ENCODE measurements at places on chromosomes 12 and 14.

- no peak for DNase-seq
Observed at GRCh38 chr12:46442738-46443137, 70.2 kb upstream of the SLC38A2 start.

- DNase-seq = no peak
Observed at GRCh38 chr14:101022121-101022520, 118.6 kb upstream of the RTL1 start.

DNA sequence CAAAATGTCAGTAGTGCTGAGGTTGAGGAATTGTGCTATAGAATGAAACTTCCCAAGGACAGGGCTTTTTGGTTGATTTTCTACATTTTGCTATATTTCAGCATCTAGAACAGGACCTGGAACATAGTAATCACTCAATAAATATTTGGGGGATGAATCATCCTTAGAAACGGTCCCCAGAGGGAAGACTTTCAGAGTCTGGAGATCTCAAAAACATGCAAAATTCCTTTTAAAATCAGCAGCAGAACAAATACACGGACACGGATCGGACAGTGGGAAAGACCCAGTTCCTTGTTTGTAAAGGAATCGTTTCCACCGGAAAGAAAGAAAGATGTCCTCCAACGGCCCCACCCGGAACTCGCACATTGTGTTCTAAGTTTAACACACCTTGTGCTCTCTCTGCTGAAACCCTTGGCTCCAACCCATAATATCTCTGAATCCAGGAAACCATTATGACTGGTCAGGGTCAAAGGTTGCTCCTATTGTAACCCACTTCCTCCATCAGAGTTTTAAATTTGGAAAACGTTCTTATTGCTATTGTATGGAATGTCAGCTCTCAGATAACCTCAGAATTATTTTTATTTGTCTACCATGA lies 617.2 kb downstream of the MED13L start:
- DNase-seq = no peak

DNA sequence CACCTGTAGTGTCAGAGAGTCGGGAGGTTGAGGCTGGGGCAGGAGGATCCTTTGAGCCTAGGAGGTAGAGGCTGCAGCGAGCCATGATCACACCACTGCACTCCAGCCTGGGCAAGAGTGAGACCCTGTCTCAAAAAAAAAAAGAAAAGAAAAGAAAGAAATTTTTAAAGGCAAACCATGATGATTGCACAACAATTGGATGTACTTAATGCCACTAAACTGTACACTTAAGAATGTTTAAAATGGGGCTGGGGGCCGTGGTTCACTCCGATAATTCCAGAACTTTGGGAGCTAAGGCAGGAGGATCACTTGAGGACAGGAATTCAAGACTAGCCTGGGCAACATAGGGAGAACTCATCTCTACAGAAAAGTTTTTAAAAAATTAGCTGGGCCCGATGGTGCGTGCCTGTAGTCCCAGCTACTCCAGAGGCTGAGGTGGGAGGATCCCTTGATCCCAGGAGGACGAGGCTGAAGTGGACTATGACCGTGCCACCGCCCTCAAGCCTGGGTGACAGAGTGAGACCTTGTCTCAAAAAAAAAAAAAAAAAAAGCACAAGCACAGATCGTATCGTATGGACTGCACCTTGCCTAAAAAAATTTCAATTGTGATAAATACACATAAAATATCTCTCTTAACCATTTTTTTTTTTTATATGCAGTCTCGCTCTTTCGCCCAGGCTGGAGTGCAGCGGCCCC lies 32.7 kb downstream of the JAG2 start:
- DNase-seq = no peak

GRCh38 chr12:91952916-91953315 lies 192.7 kb downstream of the BTG1 start:
- no peak for DNase-seq

DNA sequence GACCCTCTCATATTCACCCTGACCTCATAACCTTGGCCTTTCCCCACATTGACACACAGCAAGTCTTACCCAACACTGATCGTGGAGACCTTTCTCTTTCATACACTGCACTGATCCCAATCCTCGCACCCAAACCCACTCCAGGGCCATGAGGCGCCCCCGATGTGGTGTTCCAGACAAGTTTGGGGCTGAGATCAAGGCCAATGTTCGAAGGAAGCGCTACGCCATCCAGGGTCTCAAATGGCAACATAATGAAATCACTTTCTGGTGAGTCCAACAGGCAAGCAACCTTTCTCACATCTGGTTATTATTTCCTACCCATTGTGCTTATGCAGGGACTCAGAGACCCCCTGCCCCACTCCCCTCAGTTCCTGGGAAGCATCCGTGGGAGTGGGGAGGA lies 5.4 kb downstream of the MMP14 start:
- no peak for DNase-seq

DNA sequence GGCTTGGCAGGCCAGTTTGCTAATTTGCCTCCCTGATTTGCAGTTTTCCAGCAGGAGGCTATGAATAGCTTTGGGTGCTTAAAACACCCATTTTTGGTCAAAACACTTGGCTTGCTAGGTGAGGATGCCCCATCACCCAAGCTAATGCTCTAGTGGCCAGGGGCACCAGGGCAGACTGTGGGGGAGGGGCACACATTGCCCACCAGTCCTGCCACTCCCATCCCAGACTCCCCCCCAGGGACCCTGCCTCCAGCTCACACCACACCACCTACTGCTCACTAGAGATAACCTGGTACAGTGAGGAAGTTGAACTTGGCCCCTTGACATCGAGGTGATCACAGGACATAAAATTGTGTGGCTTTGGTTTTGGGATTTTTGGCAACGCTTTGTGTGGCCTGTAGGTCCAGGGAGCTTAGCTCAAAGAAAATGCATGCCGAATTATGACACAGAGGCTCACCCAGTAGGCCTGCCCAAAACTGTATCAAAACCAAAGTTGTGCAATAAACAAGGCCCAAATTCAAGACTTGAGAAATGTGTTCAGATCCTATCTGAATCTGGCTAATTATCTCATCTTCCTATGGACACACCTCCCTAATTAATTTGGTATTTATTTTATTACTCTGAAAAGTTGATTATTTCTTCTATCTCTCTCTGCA lies 4.3 kb downstream of the NUAK1 start:
- DNase-seq = no peak

DNA sequence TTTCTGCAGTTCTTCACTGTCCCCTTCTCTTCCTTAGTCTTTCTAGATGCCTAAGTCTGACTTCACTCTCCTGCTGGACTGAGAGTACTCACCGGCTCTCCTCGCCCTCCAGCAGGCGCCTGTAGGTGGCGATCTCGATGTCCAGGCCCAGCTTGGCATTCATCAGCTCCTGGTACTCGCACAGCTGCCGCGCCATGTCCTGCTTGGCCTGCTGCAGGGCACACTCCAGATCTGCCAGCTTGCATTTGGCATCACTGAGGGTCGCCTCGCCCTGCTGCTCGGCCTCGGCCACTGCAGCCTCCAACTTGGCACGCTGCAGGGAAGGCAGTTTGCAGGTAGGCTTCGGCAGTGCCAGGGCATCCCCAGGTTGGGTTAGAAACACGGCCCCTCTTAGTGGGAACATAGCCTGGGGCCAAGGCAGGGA lies 5.2 kb downstream of the KRT84 start:
- peak; percentile 16 for DNase-seq

GRCh38 chr12:55937981-55938380 lies 7.0 kb downstream of the DGKA start:
- DNase-seq = no peak

DNA sequence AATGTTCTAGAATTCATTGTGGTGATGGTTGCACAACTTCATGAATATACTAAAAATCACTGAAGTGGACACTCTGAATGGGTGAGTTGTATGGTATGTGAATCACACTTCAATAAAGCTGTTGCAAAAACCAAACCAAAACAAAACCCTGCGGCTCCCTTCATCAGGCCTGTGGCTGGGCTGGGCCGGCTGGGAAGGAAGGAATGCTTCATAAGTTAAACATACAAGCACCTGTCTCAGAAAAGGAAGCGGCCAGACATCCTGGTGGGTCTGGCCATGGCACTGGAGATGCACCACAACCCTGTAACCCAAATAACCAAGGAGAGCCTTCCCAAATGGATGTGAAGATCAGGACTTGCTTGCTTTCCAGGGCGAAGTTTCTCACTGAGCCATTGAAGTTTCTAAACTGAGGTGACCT lies 34.9 kb downstream of the TTC7B start:
- no peak for DNase-seq

DNA sequence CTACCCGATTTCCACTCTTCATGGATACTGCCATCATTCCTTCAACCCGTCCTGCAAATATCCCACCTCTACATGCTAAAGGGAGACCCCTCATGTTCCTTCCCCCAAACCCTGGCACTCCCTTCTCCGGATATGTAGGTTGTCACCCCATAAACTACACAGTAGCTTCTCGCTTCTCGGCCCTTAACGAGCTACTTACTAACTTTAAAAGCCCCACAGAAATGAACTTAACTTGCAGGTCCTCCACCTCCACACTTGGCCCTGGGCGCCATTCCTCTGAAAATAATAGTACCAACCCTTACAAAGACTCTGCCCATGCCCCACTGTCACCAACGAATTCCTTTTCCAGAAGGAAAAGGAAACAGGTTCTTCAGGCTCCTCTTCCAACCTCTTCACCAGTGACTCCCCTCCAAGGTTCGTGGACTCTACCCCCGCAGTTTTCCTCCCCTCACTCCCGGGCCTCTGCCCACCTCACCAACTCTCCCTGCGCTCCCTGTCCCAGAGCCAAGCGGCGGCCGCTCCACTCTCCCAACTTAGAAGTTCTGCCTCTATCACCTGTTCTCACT lies 1.2 kb downstream of the SPPL3 start:
- no peak for DNase-seq

- no peak for DNase-seq
Observed at GRCh38 chr14:23297096-23297495, 5.6 kb downstream of the PPP1R3E start.

DNA sequence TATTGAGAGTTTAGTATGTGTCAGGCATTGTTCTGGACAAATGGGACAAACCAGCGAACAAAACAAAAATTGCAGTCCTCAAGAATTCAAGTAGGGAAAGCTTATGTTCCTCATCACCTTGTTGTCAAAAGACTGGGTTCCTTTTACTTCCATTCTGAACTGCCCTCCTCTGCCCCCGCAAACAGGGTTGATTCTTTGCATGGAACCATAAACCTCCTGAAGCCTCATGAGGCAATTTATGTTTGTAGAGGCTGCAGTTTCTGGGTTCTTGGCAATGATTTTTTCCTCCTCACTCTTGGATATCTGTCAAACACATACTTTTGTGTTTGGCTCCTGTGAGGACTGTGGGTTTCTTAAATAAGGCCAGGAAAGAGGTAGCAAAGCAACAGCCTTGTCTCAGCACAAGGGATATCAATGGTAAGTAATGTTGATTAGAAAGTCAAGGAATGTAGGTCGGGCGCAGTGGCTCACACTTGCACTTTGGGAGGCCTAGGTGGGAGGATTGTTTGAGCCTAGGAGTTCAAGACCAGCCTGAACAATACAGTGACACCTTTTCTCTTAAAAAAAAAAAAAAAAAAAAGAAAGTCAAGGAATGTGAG lies 13.9 kb downstream of the COPZ1 start:
- no peak for DNase-seq

DNA sequence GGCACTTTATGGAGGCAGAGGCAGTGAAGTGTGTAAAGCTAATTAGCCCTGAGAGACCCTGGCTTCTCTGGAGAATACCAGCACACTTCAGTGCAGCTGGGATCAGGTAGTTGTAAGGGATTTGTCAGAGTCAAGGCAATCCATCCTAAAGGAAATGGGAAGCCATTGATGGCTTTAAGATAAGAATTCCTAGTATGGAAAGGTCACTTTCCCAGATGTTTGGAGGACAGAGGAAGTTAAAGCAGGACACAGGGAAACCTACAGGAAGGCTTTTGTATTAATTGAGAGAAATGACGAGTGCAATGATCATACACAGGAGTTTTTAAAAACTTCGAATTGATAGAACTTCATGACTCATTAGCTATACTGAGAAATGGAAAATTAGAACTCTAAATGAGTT lies 254.4 kb downstream of the SLC16A7 start:
- no peak for DNase-seq

- no peak for DNase-seq
Observed at GRCh38 chr12:56758728-56759262, 4.3 kb upstream of the HSD17B6 start.

DNA sequence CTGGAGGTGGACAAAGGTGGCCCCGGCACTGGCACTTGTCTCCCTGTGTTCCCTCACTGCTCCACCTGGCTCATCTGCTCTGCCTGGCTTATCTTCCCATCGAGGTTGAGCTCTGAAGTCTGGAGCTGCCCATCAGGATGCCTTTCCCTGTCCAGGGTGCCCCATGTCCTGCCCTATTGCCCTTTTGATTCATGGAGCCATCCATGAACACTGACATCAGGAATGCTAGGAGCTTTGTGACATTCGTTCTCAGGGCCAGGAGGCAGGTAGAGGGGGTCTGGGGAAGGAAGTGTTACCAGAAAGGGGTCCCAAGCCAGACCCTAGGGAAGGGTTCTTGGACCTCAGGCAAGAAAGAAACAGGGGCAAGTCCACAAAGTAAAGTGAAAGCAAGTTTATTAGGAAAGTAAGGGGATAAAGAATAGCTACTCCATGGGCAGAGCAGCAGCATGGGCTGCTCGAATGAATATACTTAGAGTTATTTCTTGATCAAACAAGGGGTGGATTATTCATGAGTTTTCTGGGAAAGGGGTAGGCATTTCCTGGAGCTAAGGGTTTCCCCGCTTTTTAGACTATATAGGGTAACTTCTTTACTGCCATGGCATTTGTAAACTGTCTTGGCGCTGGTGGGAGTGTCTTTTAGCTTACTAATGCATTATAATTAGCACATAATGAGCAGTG lies 51.6 kb downstream of the RIN3 start:
- no peak for DNase-seq

- no peak for DNase-seq
Observed at GRCh38 chr12:45575417-45575816, 154.1 kb upstream of the ARID2 start.

DNA sequence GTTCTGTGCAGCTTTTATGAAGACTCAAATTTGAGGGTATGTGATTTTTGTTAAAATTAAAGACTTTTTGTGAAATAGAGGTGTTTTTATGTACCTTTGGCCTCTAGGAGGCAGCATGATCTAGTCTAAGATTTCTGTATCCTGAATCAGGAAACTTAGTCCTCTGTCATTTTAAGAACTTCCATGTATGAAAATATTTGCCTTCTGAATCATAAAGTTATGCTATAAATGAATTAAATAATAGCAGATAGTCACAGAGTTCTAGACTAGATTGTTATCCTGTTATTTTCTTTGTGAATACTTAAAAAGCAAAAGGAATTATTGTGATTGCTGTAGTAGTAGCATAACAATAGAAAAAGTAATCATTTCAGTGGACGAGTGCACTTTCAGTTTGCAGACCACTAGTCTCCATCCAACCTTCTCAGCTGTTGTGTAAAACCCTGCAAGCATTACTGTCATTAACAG lies 56.3 kb downstream of the FGD4 start:
- DNase-seq = no peak
